ENCODE measurements at places on chromosomes 7 and 10. TPM values are rescaled to one million over a fixed set of nuclear protein-coding genes. Genes with fewer than 3 reads are reported as not detected.
A peak's percentile ranks its signal among the peaks of the same experiment; 100 is the strongest.

GRCh38 chr10:44380829-44381600 lies 3.9 kb downstream of the CXCL12 start:
- DNase-seq, result no peak

OR13A1 gene
- not detected for total RNA-seq

ANKRD30A gene
- not detected for total RNA-seq

DNA sequence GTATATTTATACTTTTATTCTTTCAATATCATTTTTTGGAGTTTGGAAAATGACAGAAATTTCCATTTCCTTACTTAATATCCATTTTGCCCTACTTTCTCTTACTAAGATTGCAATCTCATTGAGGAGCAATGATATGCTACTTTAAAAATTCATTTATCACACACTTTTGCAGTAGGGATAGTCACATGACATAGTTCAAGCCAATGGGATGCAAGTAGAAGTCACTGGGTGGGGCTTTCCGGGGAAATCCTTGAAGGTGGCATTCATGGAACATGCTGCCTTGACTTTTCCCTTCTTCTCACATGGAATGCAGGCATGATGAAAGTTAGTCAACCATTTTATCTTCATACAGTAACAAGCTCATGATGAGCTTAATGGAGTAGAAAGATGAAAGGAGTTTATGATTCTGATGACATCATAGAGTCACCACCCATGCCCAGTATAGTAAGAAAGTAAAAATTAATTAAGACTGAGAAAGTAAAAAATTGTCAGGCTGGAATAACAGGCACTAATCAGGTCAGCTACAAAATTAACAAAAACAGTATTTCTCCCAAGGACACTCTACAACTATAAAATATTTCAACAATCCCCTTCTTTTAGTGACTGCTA lies 33.4 kb downstream of the IQUB start:
- DNase-seq, result no peak

- DNase-seq, result no peak
Measured at GRCh38 chr7:159036916-159037605, 107.6 kb downstream of the VIPR2 start.

DNA sequence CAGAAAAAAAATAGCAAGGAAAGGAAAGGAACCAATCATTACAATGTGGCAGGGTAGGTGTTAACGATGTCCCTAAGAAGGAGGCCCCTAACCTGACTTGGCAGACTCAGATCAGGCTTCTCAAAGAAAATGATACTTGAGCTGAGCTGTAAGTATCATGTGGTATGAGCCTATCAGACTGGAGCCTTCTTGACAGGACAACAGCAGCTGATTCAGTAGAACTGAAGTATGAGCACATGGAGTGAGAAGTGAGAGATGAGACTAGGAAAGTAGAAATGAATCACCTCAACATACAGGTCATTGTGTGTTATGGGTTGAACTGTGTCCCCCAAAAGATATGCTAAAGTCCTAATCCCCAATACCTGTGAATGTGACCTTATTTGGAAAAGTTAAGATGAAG lies 66.3 kb downstream of the MTERF1 start:
- DNase-seq, result no peak

DNA sequence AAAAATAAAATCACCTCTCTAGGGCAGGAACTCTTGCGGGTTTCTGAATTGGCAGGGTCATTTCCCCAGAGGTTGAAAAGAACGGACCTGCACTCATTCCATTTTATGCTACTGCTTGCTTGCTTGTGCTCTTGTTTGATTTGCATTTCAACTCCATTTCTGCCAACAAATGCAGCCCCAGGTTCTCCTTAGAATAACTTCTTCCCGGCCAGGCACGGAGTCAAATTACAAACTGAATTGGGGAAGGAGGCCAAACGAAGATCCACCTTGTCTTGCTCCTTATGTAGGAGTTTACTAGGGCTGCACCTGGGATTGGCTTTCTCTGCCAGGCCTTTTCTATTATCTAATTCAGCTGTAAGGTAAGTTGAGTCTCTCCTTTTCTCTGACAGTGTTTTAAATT lies 79.6 kb downstream of the HGF start:
- DNase-seq, result no peak

DNA sequence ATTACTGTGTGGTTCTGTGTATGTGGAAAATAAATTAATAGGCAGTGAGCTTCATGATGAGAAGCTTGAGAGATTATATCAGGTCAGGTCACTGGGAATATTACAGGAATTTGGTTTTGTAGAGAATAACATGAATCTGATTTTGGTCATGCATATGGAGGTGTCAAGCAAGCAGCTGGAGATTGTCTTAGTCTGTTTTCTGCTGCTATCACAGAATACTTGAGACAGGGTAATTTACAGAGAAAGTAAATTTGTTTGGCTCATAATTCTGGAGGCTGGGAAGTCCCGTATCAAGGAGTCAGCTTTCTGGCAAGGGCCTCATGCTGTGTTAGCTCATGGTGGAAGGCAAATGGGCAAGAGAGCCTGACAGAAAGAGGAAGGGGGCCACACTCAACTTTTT lies 120.7 kb upstream of the FAM3C start:
- DNase-seq, result no peak

DNA sequence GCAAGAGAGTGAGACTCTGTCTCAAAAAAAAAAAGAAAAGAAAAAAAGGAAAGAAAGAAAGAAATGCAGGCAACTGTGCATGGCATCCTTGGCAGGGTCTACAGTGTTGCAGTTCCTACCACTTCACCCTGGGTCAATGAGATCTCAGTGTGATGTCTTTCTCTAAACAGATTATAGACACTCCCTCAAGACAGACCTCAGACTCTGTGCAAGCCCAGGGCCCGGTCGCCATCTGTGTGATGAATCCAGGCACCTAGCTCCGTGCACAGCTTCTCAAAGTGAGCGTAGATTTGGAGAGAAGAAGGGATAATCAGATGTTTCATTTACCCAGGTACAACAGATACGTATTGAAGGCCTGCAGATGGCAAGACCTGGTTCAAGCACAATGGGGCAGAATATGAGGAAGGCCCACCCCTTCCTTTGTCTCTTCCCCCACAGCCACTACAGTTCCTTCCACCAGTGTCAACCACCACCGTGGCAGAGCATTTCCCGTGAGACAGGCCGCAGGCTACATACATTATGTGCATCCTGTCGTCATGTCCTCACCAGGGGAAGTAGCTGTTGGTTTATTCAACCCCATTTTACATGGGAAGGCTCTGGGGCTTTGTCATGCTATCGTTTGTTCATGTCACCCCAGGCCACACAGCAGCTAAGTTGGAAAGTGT lies 471.7 kb upstream of the GALNT17 start:
- DNase-seq, result peak; percentile 77

DNA sequence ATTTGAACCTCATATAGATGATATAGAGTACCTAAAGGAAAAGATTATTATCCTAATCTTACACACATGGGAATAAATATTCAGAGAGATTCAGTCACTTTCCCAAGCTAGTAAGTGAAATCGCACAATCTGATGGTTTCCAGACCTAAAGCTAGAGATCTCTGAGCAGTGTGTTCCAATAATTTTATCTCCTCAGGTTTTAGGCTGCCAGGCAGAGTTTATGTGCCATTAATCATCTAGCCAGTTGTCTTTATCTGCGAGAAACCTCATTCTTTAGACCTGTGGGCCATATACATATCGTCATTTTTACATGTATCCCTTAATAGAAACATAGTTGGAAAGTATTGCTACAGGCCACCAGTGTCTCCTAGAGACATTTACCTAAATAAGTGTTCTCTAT lies 647.2 kb upstream of the STEAP1 start:
- DNase-seq, result no peak

EGR2 gene
- 17.2 TPM for total RNA-seq

SLC18A2 gene
- 0.36 TPM for total RNA-seq

DNA sequence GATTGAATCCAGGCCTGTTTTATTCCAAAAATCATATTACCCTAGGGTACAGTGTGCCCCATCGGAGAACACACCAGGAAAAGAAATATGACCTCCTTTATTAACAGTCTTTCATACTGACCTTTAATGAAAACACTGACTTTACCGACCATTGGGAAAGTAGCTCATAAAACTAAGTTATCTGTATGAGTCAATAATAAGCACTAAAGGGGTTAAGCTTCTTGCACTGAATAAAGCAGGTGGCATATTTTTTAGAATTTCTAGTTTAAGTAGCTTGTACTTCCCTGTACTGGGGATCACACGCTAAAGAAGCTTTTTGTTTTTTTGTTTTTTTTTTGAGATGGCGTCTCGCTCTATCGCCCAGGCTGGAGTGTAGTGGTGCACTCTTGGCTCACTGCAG lies 199.8 kb downstream of the FAM107B start:
- DNase-seq, result no peak

DNA sequence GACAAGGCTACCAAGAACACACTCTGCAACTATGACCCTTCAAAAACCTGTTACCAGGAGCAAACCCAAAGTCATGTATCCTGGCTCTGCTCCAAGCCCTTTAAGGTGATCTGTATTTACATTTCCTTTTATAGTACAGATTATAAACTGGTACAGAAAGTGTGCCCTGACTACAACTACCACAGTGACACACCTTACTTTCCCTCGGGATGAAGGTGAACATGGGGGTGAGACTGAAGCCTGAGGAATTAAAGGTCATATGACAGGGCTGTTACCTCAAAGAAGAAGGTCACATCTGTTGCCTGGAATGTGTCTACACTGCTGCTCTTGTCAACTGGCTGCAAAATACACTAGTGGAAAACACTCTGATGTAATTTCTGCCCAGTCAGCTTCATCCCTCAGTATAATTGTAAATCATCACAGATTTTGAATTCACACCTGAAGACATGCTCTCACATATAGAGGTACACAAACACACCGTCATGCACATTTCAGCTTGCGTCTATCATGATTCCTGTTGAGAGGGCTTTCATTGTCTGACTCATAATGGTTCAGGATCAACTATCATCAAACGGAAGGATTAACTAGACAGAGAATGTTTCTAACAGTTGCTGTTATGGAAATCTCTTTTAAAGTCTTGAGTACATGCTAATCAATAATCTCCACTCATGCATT lies 318.3 kb downstream of the NXPH1 start:
- DNase-seq, result no peak

DNA sequence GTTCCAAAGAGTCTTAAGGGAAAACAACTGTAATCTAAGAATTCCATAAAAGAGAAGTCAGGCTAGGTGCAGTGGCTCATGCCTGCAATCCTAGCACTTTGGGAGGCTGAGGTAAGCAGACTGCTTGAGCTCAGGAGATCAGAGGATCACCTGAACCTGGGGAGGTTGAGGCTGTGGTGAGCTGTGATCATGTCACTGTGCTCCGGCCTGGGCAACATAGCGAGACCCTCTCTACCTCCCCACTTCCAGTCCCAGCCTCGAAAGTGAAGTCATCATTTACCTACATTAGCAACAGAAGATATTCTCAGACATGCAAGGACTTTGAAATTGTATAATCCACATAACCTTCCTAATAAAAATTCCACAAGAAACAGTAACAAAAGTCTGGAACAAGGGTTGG lies 129.8 kb upstream of the DNAJB12 start:
- DNase-seq, result no peak

- no peak for DNase-seq
Measured at GRCh38 chr10:34297541-34298345, 517.4 kb downstream of the PARD3 start.
